Glutamatergic neuron (in vitro differentiated cells): ENCODE measurements at places on chromosomes 2 and 18.

- DNase-seq, result no peak
Observed at GRCh38 chr2:232075080-232075479, 113.6 kb downstream of the DIS3L2 start.

GRCh38 chr2:150389447-150389846 is 98.0 kb downstream of the RND3 start:
- no peak for DNase-seq

DNA sequence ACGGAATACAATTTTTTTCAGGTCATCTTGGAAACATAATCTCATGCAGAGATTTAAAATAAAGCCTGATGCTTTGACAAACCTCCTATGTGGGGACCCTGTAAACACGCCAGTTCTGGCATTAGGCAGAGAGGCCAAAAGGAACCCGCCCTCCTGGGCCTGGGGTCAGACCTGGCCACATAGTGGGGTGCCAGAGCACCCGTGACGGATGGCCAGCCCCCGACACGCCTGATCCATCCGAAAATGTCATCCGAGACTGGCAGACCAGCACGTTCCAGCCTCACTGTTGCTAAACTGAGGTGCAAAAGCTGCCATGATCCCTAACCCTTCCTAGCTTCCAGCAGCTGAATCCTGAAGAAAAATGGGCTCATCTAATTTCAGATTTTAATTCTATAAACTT is 222.6 kb upstream of the SALL3 start:
- no peak for DNase-seq

DNA sequence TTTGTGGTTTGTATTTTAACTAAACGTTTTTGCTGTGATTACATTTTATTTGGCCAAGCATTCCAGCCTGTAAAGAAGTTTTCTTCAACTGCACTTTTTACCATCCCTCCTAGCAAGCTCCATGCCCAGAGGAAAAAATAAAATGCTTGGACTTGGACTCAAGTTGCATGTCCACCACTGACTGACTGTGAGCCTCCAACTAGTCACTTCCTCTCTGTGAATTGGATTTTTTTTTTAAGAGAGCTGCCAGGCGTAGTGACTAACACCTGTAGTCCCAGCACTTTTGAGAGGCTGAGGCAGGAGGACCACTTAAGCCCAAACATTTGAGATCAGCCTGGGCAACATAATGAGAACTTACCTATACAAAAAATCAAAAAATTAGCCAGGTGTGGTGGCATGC is 1185.2 kb upstream of the PIK3C3 start:
- no peak for DNase-seq

- DNase-seq, result no peak
Observed at GRCh38 chr2:178044836-178045235, 27.7 kb downstream of the PDE11A start.

DNA sequence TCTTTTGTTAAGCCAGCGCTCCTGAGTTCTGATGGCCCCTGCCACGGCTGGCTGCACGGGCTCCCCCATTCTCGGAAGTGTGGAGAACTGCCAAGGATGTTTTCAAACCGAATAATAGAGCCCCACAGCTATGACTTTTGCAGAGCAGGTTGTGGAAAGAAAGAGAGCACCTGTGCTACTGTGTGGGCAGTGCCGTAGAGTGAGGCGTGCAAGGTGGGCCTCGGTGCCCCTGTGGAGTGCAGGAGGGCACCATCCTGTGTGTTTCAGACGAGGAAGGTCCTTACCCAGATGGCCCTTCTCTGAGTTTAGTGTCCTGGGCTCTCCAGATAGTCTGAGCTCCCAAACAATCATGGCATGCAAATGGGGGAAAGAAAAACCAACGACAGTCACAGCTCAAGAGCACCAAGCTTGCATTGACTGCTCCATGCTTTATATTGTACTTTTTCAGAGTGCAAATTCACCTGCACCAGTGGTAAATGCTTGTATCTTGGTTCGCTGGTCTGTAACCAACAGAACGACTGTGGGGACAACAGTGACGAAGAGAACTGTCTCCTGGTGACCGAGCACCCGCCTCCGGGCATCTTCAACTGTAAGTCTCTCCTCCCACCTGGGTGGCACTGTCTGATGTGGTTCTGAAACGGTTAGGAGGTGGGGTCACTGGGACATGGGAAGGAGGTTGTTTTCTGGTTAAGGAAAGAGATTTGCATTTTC is 219.4 kb downstream of the LDLRAD4 start:
- DNase-seq, result no peak

- DNase-seq, result no peak
Observed at GRCh38 chr2:241499146-241499965, 9.0 kb downstream of the STK25 start.

- no peak for DNase-seq
Observed at GRCh38 chr2:192487636-192488035, 292.9 kb upstream of the TMEFF2 start.

DNA sequence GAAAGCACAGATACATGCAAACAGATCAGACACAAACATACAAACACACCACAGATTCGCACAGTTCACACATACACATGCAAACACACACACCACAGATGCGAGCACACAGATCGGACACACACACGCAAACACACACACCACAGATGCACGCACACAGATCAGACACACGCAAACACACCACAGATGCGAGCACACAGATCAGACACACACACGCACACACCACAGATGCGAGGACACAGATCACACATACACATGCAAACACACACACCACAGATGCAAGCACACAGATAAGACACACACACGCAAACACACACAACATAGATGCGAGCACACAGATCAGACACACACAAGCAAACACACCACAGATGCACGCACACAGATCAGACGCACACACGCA is 149.0 kb downstream of the PXDN start:
- no peak for DNase-seq

DNA sequence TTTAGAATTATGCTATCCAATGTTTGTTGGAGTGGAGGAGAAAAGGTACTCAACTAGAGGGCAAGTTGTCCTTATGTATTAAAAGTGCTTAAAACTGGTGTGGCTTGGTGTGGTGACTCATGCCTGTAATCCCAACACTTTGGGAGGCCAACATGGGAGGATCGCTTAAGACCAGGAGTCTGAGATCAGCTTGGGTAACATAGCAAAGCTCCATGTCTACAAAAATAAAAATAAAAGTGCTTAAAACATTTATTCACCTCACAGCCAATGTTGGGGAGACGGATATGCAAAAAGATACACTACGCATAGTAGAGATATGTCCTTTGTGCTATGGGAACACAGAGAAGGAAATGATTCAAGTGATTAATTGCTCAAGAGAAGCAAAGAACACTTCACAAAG is 19.3 kb upstream of the TNFAIP6 start:
- no peak for DNase-seq

- DNase-seq, result no peak
Observed at GRCh38 chr2:48174503-48174902, 268.2 kb upstream of the FBXO11 start.

- DNase-seq, result no peak
Observed at GRCh38 chr2:187403568-187404260, 44.3 kb downstream of the CALCRL start.

DNA sequence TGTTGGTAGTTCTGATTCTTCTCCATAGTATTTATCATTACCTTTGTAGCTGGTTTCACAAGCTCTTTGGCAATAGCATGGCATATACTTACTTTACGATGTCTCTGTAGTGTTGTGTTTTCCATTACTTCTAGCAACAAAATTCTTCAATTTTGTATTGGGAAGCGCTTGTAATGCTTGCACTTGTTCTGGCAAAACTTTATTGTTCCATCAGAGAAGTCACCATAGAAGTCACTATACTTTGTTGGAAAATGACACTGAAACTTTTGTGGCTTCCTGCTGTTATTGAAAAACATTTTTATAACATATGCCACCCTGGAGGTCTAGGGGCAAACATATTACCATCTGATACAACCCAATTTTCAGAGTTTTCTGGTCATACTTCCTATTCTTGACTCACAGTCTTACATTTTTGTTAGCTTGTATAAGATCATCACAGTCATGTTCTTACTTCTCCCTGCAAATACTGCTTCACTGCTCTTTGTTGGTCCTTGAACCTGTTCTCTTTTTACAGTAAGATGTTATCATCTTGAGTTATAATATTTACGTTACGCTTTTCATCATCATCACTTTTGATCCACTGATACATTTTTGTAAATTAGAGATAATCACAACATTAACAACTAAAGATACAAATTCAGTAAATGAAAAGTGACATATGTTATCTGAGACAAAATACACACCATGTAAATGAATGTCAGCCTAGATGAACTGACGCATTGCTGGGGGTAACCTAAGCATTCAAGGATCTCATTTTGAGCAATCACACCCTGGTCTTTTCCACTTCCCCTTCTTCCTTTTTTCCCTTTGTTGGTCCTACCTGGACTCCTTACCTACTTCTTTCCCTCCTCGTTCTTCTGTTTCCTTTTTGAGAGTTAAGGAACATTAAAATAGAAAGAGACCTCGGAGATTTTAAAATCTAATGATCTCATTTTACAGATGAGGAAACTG is 33.3 kb upstream of the CXCR4 start:
- no peak for DNase-seq

GRCh38 chr18:49319590-49319989 is 140.9 kb downstream of the DYM start:
- DNase-seq, result no peak

DNA sequence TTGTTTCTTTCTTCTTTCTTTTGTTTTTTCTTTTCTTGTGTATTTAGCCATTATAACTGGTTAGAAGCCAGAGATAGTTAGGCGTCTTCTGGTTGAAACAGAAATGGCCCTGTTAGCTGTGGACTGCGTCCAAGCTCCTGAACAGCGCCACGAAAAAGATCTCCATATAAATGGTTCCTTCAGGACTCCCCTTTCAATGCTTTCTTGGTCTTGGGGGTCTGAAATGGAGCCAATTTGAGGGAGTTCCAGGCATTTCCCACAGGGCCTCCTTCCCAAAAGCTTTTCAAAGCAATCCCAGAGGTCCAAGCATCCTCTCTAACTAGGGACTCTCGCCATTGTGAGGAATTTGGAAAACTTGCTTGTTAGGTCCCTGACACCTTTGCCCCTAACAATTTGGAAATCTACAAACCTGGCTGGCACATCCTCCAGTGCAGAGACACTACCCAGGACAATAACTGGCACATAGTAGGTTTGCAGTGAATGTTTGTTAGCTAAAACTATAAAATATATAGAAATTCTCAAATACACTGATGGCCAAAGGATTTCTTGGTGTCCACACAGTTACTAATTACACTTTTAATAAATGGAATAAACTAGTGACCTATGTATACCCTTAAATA is 80.1 kb downstream of the MYCN start:
- no peak for DNase-seq

DNA sequence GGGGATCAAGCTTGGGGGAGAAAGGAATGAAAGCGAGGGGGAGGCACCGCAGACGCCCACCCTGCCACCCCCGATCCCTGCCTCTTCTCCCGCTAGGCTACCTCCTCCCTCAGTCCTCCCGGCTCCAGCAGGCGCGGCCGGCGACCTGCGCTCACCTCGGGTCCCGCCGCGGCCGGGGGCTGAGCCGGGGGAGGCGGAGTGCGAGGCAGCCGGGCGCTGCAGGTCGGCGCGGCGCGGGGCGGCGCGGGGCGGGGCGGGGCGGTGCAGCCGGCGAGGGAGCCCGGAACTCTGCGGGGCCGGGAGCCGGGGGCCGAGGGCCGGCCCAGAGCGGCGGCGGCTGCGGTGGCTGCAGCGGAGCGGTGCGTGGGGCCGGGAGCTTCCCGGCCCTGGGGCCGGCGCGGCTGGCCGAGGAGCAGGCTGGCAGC is 477 bp downstream of the ACVR1 start:
- DNase-seq, result no peak

DNA sequence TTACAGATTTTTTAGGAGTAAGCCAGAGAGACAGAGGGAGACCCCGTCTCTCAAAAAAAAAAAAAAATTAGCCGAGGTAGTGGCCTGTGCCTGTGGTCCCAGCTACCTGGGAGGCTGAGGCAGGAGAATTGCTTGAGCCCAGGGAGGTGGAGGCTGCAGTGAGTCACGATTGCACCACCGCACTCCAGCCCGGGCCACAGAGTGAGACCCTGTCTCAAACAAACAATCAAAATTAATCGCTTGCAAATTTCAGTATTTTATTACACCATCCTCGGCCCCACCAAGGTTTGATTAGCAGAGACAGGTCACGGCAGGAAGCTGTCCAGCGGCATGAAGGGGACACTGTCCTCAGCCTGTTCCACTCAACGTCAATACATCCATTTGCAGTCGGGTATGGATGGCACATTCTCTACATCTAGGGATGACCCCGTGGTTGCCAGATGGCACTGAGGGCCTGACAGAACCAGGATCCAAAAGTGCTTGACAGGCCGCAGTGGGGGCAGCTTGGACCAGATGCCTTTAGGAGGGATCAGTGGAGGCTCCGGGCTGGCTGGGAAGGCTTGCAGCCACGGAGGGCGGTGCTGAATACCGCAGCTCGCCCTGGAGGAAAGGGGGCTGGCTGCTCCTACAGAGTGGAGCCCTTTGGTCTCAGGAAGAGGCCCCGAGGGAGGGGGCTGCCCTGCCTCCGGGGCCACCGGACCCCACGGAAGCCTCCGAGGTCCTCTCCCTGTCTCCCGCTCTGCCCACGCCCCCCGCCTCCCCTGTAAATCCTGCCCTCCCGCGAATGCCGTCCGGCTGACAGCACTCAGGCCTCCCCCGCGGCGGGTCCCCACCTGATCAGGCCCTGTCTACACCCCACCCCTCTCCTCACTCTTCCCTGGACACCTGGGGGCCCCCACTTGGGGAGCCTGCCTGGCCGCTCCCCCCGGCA is 13.1 kb downstream of the ASPRV1 start:
- no peak for DNase-seq

DNA sequence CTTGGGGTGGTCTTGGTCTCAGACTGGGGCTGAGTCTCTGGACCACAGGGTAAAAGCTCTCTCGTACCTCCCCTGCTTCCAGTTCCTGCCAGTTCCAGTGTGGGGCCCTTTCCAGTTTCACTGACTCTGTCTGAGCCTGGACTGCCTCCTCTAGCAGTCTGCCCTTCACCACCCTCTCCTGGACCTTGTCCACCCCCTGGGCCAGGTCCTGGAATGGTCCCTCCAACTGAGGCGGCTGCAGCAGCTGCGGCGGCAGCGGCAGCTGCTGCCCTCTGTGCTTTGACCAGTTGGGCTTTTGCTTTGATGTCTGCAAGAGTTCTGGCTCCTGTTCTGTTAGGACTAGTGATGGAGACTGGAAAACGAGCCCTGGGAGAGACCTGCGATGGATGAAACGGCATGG is 70.7 kb upstream of the DTNB start:
- DNase-seq, result no peak

- no peak for DNase-seq
Observed at GRCh38 chr2:68031542-68032160, 31.2 kb downstream of the C1D start.

DNA sequence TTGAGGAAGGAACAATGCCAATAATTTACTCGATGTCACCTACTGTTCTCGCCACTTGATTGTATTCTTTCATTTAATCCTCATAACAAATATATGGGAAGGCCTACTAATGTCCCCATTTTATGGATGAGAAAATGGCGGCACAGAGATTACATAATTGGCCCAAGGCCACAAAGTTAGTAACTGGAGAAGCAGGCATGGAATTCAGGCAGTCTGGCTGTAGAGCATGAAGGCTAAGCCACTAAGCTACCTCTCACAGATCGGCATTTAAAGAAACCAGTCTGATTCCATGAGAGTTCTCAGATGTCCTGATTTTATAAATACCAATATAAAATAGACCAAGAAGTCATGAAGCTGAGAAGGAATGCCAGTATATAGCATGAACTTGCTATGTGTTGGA is 121.8 kb upstream of the EPAS1 start:
- no peak for DNase-seq

- DNase-seq, result no peak
Observed at GRCh38 chr2:200021449-200022114, 66.2 kb downstream of the MAIP1 start.

GRCh38 chr2:20661421-20662307 is 5.3 kb upstream of the GDF7 start:
- DNase-seq, result peak; percentile 77
